ENCODE measurements at places on chromosomes 5 and 9.

DNA sequence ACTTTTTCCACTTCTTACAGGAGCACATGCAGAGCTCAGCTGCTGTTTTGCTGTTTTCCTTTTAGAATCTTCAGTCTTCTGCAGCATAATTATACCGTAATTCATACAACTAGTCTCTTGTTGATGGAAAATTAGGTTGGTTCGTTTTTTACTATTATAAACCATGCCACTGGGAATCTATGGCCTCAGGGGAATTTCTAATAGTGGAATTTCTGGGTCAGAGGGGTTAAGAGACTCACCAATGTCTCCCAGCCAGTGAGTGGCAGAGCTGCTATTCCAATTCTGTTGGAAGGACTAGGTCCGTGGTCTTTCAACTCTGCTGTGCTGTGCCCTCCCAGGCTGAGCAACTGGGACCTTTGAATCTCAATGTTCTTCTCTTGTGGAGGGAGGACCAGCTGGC, 282.5 kb downstream of the ZSWIM6 start:
- no peak for DNase-seq

- no peak for DNase-seq
Measured at GRCh38 chr9:131410044-131410491, 16.2 kb downstream of the PRRC2B start.

DNA sequence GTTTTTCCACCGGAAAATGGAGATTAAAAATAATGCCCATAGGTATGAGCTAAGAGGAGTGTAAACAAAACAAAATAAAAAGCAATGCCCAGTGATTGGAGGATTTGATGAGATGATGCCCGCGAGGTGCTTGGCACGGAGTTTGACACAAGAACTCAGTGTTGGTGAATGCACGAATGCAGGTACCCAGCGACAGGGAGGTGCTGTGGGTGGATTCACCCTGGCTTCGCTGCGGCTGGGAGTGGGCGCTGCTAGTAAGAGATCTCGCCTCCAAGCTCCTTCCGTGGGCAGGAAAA, 526 bp upstream of the STXBP1 start:
- DNase-seq, result no peak

DNA sequence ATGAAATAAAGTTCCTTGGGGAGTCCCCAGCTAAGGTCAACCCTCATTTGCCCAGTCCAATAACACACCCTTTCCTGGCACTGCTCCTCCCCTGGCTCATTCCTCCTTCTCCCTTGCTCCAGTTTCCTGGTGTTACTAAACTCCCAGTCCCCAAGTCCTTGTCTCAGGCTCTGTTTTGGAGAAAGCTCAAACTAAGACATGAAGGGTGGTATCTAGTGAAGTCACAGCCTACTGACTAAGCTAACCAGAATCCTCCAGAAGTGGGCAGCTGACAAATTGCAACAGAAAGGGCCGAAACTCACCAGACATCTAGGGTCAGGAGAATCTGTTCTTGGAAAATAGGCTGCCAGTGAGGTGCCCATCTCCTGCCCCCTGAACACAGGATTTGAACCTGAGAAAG, 118.7 kb upstream of the NEK6 start:
- no peak for DNase-seq

GRCh38 chr5:145637396-145637795, 197.7 kb downstream of the PRELID2 start:
- DNase-seq, result no peak

- no peak for DNase-seq
Measured at GRCh38 chr9:34671307-34671706, 8.8 kb upstream of the CCL27 start.

DNA sequence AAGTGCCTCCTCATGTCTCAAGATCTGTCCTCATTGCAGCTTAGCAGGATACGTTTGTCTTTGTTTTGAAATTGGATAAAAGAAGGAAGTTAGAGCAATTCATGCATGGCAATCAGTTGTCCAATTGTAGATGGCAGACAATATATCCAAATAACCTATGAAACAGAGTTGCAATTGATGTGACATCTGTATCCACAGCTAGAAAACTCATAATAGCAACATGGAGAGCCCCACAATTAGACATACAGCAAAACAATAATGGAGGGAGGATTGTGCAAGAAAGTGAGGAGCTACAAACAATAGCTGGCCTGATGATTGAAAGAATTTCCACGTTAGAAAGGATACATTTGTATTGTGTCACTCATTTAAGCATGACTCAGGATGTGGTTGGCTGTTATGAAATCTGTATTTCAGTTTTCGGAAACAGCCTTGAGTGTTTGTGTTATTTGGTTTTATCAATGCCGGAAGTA, 132.0 kb downstream of the FAM174A start:
- no peak for DNase-seq

DNA sequence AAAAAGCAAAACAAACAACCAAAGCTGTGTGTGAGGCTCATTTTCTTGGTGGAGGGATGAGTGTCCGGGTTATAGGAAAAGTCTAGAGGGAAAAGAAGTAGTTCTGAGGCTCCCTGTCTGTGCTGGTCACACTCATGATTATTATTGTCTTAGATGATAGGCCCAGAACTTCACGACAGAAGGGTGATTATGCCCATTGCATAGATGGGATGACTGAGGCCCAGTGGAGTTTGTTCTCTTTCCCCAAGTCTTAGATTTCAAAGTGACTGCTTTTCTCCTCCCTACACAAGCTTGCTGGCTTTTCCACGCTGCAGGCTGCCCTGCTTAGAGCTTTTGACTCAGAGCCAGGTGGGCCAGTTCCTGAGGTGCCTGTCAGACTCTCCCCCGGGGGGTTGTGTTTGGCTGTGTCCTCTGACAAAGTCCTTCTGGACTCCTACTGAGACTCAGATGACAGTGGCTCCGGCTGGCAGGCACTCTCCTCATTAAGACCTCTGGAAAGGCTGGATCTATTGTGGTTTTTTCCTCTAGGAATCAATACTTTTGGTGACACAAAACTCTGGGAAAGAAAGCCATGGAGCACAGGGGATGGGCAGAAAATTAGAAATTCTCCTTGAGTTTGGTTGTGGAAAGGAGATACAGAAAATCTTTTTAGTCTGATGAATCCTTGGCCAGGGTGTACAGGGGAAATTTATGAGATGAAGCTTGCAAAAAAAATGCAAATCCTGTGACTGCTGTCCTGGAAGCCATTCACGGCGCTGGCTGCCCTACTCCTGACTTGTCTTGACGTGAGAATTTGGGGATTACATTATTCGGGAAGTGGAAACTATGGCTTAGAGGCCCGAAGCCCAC, 120.9 kb downstream of the NSG2 start:
- DNase-seq, result no peak

DNA sequence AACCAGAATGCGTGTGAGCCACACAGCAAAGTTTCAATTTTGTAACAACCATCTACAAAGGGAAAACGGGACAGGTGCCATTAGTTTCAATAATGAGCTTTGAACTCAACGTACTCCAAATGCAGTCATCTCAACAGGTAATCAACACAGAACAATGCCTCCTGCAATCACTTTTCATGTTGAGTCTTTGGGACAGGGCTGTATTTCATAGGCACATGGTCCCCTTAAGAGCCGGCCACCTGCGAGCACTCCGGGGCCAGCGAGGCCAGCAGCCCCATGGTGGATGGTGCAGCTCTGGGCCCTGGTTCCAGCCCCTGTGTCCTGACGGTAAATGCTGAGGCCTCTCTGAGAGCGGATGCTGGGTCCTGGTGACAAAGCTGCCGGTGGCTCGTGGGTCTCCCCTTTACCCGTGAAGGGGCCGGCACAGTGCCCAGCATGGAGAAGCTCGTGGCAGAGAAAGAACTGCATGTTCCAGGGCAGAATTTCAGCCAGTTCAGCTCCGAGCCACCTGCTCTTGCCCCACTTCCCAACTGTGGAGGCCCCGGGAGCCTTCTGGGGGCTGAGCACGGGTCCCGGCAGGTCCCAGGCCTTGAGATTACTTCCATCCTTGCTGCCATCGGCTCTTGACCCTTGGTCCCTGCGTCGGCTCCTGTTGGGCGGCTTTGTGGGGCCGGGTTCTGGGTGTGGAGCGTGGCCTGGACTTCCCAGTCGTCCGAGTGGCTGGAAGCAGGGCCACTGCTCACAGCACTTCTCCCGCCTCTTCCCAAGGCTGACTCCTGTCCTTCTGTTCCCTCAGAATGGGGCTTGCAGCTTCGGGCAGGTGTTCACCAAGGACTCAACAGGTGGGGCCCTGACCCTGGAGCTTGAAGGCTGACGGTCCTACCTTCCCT, 26.1 kb upstream of the RNU6ATAC start:
- DNase-seq, result no peak

DNA sequence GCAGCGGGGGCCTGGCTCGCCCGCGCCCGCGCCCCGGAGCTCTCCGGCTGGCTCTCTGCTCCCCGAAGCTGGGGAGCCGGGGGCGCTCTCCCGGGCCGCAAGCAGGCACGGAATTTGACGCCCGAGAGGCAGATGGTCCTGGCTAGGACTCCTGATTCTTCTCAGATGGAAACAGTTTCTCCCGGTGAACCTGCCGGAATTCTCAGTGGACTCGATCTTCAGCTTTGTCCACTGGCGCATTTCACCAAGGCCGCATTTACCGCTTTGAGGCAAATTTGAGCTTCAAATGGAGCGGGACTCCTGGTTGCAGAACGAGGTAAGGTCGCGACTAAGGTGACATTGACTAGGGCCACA, 305.7 kb upstream of the KCNN2 start:
- DNase-seq, result no peak

- no peak for DNase-seq
Measured at GRCh38 chr9:99027443-99027842, 77.5 kb upstream of the TGFBR1 start.

DNA sequence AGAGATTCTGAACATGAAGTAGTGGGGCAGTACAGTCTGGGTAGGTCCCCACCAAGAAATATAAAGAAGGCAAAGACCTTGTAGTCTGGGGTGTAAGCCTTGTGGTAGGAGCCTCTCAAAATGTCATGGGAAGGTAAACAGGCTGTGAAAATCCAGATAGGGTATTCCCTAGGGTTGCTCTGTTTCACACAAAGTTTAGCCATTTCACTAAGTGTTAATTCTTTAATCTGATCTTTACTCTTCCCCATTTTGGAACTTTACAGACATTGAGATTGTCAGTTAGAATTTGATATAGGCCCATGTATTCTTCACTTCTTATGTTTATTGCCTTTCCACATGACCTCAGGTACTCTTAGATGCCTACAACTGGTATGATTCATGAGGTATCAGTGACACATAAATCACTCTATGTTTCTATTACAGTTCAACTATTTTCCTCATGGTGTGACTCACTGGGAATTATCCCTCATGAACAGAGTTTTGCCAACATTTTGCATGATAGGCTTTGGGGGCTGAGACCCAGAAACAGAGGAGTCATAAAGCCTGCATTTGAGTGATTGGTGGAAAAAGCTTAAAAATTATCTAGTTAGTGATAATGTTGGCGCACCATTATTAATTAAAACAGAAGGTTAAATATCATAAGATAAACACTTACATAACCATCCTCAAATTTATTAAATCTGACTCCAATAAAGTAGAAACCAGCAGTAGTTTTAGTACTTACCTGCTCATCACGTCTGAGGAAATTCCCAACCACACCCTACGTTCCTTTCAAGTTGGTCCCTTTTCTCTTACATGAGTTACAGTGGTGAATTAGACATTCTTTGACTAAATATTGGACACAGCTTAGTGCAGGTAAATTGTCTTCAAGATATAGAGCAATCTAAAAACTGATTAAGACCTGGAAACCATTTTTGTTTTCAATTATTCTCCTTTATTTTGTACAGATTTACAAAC, 399.8 kb upstream of the MEF2C start:
- DNase-seq, result no peak

DNA sequence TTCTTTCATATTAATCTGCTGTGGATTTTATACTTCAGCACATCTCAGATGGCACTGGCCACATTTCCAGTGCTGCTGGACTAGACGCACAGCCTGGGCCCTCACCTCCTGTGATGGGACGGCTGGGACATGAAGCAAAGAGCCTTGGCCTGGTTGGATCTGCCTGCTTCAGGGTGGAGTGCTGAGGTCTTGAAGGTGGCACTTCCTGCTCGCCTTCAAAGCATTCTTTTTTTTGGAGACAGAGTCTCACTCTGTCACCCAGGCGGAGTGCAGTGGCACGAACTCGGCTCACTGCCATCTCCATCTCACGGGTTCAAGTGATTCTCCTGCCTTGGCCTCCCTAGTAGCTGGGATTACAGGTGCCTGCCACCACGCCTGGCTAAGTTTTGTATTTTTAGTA, 73.1 kb downstream of the RAPGEF1 start:
- DNase-seq, result no peak

DNA sequence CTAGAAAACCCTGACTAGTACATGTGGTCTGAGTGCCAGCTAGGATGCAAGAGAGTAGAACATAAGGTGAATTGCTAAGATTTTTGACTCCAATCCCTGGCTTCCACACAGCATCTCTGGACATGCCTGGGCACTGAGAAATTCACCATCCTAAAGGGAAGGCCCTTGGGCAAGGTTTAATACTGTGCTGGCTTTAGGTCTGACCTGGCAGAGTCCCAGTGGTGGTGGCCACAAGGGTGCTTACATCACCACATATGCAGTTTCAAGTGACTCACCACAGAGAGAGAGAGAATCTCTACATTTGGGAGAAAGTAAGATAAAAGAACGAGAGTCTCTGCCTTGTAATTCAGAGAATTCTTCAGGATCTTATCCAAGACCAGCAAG, 661.6 kb upstream of the C9orf72 start:
- no peak for DNase-seq

DNA sequence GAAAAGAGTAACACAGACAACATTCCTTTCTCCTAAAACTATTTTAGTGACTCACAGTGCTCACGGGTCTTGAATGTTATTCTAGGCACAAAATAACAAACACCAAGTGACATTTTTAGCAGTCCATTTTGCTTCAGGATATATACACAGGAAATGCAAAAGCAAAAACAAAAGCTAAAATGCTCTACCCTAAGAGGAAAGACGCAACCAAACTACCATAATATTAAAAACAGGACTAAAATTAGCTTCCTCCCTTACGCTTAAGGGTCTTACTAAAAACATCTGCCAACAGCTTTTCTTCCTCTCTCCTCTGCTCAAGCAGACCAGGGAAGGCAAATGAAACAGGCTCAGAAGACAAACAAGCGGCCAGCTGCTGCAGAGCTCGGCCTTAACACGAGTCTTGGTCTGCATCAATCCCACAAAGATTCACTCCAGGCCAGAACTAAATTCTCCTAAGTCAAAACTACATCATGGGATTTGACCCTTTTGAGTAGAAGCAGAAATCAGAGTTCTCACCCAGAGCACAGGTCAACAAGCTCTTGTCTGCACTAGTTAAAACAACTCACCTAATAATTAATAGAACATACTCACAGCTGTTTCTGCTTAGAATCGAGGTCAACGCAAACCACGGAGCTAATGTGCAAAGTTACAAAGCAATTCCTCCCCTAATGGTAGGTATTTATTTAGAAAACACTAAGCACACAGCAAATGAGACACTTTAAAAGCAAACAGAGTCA, 62.3 kb downstream of the RAPGEF1 start:
- DNase-seq, result no peak

Data from stimulated activated CD4-positive, alpha-beta T cell treated with anti-CD3 and anti-CD28 coated beads, Interleukin-15, amount 100 ng/mL, for 1 hour (primary cell).